CD4-positive, alpha-beta T cell treated with Interferon alpha-2 for 1 hour (primary cell): ENCODE measurements at places on chromosomes 2 and 18.

GRCh38 chr2:85594715-85595300, 737 bp upstream of the RNF181 start:
- DNase-seq: no peak

DNA sequence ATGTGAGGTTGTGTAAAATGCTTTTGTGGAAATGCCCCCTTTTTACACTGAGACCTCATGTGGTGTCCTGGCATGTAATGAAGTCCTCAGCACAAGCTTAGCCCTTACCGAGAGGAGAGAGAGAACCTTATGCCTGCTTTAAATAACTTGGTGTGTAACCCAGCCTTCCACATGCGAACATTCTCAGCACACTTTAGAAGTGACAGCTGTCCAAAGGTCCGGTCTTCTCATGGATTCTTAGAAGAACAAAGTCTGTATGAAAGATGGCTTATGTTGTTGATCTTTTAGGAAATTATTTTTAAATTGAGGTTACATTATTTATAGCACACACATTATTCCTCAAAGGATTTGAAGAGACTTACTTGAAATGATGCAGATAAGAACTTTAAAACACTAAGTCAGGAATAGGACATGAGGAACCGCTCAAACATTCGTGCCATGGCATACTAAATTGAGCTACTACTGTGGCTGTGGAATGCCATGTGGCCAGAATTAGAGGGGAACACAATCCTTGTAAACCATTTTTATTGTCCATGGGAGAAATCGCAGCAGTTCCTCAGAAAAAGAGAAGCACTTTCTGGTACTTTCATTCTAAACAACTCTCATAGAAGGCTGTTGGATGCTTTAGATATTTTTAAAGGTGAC, 79.6 kb downstream of the WDSUB1 start:
- DNase-seq: no peak

DNA sequence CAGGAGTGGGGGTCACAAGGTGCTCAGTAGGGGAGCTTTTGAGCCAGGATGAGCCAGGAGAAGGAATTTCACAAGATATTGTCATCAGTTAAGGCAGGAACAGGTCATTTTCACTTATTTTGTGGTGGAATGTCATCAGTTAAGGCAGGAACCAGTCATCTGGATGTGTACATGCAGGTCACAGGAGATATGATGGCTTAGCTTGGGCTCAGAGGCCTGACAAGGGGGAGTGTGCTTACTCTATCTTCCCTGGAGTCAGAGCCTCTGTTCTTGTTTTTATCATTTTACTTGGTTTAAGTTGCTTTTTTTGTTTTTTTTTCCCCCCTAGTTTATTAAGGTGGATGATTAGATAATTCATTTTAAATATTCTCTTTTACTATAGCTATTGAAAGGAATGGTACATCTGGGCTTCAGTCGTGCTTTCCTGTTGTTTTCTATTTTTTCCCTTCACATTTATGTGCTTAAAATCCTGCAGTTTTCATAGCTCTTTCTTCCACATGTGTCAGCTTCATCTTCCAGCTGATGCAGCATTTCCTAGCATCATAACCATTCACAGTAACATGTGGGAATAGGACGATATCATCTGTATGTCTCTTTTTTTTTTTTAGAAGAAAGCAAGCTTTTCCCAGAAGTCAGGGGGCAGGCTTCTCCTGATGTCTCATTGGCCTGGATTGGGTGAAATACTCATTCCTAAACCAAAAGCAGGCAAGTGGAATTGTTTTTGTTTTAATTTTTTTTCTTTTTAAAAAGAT, 15.4 kb downstream of the ZNF396 start:
- no peak for DNase-seq

DNA sequence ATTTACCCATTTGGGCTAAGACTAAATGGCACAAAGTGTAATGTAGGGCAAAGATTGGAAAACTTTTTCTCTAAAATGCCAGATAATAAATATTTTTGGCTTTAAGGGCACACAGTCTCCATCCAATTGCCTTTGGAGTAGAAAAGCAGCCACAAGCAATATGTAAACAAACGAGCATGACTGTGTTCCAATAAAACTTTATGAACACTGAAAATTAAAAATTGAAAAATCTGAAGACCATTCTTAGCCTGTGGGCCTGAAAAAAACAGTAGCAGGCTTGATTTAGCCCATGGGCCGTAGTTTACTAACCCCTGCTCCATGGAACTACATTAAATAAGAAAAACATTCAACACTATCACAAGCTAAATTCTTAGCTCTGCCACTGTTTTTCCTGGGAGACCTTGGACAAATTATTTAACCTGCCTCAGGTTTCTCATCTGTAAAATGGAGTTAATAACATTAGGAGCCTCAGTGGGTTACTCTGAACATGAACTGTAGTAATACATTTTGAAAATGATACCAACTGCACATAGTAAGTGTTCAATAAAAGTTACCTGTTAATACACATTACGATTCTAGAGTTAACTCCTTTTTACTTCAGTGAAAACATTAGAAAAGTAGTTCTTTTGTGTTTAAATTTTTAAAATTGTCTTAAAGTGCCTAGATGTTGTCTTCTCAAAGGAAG, 1.3 kb downstream of the IFIH1 start:
- no peak for DNase-seq

- DNase-seq: no peak
Measured at GRCh38 chr18:3675446-3675845, 225.5 kb downstream of the TGIF1 start.

DNA sequence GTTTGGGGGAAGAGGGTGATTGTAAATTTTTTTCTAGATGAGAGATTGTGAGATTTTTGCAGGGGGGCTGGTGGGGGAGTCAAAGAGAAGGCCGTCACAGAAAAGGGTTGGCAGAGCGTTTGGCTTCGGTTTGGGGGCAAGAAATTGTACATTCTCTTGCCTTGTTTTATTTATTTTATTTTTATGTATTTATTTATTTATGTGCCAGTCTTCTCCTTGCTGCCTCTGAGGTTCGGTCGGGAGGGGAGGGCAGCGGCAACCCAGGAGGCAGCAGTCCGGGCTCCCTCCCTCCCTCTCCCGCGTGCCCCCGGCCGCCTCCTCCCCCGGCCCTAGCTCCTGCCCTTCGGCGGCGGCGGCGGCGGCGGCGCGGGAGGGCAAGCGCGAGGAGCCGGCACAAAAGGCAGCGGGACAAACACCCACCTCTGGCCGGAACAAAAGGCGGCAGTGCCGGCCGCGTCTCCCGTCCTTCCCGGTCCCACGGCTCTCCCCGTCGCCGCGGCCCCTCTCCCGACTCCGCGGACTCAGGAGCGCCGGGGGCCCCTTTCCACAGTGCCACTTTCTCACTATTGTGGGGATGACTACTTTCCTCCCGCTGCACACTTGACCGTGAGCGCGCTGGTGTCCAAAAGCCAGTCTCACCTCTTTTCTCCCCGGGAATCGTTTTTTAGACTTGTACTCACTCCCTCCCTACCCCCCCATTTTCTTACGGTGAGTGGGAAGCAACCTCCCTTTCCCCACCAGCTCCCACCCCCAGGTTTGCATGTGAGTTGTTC, 1.2 kb downstream of the BCL11A start:
- no peak for DNase-seq

DNA sequence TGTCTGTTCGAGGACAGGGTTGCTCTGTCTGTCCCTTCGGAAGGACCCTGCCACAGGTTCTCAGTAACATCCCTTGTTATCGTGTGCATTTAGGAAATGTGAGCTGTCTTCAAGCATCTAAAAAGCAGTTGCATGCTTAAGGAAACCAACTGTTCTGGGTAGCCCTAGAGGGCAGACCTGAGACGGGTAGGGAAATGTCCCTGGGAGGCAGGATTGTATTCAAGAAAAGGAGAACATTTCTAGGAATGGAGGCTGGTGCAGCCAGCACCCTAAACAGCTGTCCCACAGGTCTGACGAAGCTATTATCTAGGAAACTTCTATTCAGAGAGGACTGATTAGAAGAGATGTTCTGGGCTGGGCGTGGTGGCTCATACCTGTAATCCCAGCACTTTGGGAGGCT, 414.2 kb downstream of the NBAS start:
- DNase-seq: no peak

- no peak for DNase-seq
Measured at GRCh38 chr2:129888896-129889295, 90.6 kb upstream of the RAB6C start.

DNA sequence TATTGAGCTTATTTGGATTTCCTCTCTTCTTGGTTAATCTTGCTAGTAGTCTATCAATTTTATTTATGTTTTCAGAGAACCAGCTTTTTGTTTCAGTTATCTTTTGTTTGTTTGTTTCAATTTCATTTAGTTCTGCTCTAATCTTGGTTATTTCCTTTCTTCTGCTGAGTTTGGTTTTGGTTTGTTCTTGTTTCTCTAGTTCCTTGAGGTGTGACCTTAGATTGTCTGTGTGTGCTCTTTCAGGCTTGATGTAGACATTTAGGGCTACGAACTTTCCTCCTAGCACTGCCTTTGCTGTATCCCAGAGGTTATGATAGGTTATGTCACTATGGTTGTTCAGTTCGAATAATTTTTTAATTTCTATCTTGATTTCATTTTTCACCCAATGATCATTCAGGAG, 141.6 kb downstream of the ZNF236 start:
- peak; percentile 8 for DNase-seq

- DNase-seq: no peak
Measured at GRCh38 chr2:188318161-188318749, 26.6 kb downstream of the GULP1 start.

- DNase-seq: no peak
Measured at GRCh38 chr2:25306777-25307368, 34.9 kb downstream of the DNMT3A start.

DNA sequence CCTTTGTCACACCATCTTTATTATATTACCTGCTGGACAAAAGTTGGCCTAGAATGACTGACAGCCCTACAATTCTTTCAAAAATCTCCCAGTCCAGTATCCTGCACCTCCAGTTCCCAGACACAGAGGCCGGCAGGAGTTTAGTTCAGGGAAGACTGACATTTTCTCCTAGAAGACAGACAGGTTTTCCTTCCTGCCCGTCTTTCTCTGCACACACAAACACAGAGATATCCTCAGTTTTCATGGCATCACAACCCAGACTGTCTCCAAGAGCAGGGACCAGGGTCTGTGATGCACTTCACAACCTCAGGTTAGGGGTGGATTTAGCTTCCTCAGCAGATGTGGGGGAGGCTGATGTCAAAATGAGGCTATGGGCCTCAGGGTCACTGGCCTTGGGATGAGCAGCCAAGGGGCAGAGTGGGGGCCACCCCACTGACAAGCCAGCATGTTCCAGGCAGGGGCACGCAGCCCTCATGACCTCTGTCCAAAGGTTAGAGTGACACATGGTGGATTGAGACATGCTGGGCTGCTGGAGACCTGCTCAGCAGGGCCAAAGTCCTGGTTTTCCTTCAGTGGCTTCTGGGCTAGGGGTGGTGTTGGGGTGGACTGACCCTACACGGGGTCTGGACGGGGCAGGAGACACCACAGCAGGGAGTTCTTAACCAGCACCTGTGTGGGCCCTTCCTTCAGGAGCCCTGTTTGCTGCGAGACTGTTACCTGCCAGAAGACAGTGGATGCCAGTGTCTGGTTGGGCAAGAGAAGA, 70.5 kb downstream of the SFXN5 start:
- DNase-seq: no peak

GRCh38 chr18:10481831-10482230, 27.4 kb downstream of the APCDD1 start:
- no peak for DNase-seq

GRCh38 chr2:17849275-17849674, 29.2 kb upstream of the KCNS3 start:
- DNase-seq: no peak

DNA sequence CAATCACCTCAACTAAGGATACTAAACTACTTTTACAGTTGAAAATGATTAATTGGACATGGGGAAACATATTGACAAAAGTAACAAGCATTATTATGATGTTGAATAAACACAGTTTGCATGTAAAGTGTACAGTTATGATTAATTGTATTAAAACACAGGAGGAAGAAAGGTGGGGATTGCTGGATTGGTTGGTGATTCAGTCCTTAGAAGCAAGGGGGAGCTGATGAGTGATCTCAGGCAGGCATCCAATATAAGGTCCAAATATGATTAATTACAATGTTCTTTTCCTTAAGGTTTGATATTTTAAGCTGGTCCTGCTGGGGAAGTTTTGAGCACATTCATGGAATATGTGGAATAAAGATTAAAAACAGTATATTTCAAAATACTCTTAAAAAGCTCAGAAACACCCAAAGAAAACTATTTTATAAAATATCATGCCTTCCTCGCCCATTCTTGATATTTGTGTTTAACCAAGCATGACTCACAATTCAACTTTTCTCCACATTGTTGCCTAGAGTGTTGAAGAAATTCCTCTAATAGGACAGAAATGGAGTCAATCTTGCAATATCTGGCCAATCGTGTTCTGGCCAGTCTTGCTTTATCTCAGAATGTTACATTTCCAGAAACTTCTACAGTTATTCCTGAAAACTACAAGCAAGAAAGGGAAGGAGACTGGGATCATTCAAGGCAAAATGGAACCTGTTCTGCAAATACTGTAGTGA, 268.2 kb downstream of the RPIA start:
- no peak for DNase-seq

DNA sequence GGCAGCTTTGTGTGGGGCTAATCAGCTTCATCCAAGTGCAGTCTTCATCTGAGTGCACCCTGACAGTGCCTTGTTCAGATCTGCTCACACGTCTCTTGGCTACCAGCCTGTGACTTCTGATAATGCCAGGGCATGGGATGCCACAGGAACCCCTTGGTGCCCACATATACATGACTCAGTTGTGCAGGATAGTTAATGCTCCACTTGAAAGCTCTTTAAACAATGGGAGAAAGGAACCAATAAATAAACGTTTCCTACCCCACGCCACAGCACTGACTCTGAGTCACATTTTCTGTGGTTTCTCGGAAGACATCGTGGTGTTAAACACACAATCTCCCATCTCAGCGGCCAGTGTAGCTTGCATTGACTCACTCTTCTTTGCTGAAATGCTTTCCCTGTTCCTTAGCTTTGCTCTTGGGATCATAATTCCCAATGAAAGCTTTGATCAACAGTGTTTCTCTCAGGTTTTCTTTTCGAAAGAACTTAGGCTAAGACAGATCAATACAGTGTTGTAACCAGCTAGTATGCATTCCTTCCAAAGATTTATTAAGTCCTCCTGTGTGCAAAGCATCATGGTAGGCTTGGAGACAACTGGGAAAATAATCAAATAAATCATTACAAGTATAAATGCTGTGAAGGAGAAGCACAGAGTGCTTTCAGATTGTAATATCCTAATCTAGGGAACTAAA, 142.0 kb downstream of the COPS8 start:
- DNase-seq: no peak

- DNase-seq: no peak
Measured at GRCh38 chr2:135124924-135125886, 73.1 kb downstream of the RAB3GAP1 start.
